ENCODE measurements at places on chromosomes 6 and 20.

DNA sequence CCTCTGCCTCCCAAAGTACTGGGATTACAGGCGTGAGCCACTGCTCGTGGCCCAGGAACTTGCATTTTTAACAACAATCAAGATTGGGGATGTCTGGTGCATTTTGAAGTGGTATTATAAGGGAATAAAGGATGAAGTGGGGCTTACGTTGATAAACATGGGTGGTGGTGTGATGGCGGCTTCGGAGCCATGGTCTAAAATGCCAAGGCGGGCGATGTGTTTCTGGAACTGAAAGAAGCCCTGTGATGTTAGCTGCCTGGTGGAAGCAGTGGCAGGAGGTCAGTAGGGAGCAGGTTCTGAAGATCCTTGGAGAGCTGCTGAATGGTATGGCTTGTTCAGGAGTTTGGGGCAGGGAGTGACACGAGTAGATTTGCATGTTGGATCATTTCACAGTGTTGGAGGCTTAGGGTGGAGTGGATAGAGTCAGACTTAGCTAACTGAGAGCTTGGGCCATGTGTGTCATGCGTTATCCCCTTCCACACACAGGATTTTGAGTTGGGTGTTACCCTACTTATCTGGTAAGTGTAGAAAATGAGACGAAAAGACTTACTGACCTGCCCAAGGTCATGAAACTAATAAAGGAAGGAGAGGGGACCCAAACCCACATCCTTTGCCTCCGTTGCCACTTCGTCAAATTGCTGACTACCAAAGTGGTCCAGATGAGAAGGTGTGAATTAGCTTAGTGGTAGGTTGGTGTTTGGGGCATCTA lies 1.5 kb downstream of the NELFCD start:
- no peak for DNase-seq

DNA sequence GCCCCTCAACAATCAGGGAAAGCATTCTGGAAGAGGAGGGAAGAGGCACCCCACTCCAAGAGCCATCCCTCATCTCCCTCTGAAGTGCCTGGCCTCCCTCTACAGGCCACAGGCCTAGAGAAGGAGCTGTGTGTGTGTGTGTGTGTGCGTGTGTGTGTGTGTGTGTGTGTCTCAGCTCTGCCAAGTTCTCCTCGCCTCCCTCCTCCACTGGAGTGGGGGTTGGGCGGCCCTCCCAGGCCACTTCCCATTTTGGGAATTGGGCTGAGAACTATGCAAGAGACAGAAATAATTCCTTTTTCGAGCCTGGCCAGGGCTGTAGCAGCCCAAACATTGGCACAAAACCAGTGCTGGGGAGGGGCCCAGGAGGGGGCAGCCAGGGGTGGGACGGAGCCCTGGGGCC lies 35.7 kb downstream of the KCNB1 start:
- DNase-seq = no peak

DNA sequence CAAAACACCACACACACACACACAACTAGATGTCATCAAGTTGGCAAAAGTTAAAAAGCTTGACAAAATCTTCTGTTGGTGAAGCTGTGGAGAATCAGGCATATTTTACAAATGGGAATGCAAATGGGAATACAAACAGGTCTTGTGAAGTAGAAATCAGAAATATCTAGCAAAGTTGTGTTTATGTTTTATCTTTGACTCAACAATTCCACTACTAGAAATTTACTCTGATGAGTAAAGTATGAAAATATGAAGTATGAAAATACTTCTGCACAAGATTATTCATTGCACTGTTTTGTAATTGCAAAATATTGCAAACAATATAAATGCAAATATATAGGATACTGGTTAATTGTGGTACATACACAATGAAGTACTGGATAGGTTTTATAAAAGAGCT lies 1166.0 kb upstream of the GJE1 start:
- no peak for DNase-seq

DNA sequence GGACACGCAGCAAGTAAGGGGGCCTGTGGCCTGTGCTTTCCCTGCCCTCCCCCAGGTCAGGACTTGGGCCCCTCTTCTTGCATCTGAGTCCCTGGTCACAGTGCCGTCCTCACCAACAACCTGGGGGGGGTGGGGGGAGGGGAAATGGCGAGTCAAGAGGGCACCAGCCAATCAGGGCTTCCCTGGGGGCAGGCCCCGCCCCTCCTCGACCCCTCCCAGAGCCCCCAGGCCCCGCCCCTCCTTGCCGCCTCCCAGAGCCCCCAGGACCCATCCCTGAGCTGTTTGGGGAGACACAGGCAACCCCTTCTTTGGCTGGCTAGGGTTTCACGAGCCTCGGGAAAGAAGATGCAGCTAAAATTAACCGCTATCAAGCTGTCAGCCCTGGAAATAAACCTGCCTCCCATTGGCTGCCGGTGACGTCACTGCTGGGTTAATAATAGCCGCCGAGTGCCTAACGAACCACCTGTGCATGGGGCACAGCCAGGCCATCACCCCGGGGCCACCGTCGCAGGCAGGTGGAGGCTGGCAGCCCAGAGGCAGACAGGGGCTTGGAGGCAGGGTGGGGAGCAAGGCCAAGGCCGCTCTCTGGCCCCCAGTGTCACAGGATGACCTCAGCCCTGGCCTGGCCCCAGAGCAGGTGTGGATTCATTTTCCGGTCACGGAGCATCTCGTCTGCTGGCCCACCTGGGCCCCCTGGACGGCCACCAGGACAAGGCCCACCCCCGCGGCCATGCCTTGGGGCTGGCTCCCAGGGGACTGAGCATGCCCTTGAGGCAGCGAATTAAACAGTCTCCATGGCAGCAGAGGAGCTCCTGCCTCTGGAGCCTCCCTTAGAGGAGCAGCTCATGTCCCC lies 3.2 kb upstream of the EEF1A2 start:
- no peak for DNase-seq

DNA sequence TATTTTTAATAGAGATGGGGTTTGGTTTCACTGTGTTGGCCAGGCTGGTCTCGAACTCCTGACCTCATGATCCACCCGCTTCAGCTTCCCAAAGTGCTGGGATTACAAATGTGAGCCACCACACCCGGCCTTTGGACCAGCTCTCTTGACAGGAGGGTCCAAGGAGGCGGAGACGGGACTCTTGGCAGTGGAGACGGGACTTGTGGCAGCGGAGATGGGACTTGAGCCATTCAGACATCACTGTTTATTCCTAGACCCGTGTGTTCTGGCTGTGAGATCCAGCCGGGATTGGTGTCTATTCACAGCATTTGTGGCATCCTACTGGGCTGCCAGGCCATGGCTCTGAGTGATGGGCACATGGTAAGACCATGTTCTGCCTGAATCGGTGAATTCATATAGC lies 25.6 kb downstream of the PRPF6 start:
- DNase-seq = no peak

DNA sequence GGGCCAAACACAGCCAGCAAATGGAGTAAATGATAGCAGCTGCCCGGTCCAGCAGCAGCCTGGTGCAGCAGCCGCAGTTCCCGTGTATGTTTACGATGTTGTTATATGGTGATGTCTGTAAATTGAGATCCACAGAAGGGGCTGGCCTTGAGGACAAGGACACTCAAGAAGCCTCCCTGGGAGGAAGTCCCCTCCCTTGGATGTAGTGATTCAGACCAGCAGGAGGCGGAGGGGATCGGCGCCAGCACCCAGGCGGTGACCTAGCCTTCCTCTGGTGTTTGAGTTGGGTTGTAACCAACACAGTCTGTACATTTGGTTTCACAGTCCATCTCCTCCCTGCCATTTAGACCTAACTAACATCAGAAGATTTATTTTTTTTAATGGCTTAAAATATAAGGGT lies 187.8 kb downstream of the SYNDIG1 start:
- DNase-seq = no peak

DNA sequence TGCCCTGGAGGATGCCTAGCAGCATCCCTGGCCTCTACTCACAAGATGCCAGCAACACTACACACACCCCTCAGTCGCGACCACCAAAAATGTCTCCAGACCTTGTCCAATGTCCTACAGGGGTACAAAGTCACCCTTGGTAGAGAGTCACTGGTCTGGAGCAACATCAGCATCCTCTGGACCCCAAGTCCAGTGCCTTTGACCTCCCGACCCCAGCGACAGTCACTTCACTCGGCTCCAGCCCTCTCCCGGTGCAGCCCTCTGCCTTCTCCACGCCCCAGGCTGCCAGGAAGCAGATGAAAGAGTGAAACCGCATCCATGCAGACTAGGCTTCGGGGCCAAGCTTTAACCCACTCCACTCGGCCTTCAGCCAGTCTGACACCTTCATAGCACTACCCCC lies 92.0 kb upstream of the SRSF6 start:
- DNase-seq = no peak

GRCh38 chr20:63635431-63636141 lies 8.7 kb upstream of the GMEB2 start:
- peak; percentile 70 for DNase-seq

- DNase-seq = no peak
Observed at GRCh38 chr6:24004659-24005058, 121.4 kb upstream of the NRSN1 start.

GRCh38 chr20:41055679-41056078 lies 27.1 kb downstream of the TOP1 start:
- no peak for DNase-seq

- no peak for DNase-seq
Observed at GRCh38 chr6:148383658-148384368, 41.2 kb downstream of the SASH1 start.

DNA sequence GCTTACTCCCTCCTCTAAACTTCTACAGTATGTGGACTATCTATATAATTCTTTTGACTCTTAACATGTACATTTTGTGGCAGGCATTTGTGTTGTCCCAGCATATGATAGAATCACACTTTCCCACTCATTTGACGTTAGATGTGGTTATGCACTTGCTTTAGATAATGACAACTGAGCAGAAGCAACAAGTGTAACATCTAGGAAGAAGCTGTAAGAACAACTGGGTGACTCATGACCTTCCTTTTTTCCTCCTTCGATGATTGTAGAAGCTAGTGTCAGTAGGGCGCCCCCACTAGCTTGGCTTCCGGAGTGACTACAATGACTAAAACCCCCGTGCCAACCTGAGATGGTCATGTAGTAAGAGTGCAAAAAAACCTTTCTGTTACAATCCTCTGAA lies 74.6 kb upstream of the CEP85L start:
- DNase-seq = peak; percentile 67

DNA sequence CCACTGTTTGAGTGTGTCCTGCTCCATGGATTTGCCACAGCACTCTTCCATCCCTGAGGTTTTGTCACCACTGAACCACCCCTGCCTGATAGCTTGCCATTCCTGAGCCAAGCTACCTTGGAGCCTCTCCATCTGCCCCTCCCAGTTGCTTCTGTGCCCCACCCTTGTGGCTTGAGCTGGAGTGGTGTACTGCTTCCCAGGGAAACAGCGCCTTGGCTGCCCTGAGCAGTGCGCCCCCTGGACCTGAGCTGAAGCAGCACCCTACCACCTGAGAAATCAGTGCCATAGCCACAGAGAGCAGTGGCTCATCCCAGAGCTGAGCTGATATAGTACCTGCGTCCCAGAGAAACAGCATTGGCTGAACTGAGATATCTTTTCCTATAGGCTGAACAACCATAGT lies 40.3 kb downstream of the IL22RA2 start:
- no peak for DNase-seq
